ENCODE measurements at places on chromosomes 1 and 21.

- DNase-seq = peak; percentile 91
Measured at GRCh38 chr1:16206547-16207317, 5.7 kb downstream of the ARHGEF19 start.

DNA sequence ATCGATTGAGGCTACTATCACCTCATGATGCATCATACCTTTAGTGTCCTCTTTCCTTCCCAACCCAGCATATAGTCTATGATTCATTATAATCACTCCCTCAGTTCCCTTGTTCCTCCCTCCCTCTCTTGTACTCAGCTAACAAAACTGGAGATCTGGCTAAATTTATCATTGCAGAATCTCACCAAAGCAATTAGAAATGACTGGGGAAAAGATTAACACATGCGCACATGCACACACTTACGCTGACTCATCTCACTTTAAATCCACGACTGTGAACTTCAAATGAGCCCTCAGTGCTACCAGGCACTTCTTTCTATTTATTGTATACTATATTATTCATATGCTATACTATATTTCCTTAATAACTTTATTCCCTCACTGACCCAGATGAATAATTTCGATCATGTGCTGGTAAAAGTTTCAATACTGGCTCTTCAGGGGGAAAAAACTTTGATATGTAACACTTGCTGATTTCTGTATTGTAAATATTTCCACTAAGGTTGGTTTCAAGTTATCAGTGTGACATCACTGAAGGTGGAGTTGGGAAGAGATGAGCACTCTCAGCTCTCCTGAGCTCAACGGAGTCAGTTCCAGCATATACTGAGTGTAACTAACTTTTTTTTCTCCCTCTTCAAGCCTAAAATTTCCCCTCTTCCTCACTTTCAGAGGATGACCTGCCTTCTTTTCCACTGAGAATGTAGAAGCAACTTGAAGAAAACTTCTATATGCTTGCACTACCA lies 613.7 kb upstream of the B3GALT2 start:
- no peak for DNase-seq

DNA sequence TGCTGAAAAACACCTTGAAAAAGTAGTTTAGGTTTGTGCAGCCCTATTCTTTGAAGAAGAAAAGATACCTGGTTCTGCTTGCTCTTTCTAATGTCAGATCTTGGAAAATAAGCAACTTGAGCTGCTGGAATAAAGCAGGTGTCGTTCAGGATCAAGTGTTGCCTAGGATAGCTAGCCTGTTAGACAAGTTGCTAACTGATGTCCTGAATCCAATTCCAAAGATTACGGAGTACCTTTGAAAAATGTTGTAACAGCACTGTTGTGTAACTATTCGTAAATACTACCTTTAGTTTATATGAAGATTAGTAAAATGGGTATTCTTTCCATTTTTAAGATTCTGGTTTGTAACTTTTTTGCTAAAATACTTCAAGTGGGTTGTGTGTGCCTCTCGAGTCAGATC lies 151.5 kb downstream of the CLEC20A start:
- DNase-seq = no peak

GRCh38 chr1:117826540-117827078 lies 102.8 kb downstream of the GDAP2 start:
- DNase-seq = no peak

GRCh38 chr1:170660871-170661645 lies 2.9 kb upstream of the PRRX1 start:
- DNase-seq = no peak

DNA sequence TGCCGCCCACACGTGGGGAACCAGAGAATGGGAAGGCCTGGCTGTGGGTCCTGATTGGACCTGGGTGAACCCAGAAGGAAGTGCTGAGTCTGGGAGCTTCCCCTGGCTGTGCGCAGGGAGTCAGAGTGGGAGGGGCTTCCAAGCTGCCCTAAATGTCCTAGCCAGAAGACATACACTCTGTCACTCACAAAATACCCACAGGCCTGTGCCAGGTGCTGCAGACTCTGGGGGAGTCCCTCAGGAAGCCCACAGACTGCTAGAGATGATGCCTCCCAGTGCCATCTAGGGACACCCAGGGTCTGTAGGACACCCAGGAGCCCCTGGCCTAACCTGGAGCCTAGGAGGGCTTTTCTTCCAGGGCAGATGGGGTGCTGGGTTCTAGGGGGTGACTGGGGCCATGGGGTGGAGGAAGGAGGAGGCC lies 33.7 kb upstream of the LRP8 start:
- no peak for DNase-seq

DNA sequence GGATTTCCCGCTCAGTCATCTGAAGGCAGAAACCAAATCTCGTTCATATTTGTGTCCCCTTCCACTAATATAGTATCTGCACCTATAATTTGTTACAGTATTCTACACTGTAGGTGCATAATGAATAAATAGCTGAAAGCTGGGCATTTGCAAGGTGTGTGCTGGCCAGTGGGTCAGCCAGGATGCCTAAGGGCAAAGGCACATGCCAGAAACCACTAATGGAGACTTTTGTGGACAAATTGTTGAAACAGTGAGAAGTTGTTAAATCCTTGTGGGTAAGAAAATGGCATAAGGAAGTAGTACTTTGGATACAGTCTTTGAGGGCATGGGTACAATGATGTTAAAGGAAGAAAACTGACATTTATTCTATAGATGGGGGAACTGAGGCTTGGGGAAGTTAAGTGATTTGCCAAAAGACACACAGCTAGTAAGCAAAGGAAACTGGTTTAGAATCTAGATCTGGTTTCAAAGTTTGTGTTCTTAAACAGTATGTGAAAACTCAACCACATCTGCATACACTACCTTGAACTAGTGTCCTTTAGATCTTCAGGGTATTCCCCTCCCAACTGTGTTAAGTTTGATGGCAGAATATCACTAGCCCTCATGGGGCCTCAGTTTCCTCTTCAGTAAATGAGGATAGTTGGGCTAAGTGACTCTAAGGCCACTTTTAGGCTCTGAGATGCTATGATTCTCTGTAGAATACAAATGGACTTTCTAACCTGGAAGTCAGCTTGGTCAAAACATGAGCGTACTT lies 26.5 kb upstream of the LRRC8C start:
- DNase-seq = no peak

GRCh38 chr1:34019741-34020552 lies 145.1 kb downstream of the CSMD2 start:
- no peak for DNase-seq

DNA sequence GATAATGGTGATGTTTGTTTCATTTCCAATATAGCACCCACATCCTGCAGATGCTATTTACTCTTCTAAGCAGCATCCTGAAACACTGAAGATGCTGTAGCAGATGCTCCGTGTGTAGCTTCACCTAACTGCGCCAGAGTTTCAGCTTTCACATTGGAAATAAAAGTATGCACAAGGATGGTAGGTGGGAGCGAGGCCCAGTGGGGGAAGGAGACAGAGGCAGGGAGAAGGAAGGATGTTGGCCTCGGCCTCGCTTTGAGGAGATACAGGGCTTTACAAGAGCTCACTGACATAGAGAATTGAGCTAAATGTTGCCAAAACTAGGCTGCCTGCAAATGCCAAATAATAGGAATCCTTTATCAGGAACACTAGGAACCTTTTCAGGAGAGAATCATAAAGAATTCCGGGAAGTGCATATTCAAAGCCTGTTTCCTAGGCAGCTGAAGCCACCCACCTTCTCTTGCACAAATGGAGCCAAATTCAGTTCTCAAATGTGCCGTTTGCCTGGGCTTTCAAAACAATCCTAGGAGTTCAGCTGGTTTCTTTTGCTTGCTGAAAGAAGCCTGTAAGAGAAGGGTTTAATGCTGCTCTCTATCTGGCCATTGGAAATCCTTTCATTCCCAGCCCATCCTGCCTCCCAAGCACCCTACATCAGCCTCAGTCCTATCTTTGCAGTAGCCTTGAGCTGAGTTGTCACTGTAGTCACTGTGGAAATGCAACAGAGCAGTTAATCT lies 135.4 kb upstream of the ATP1B1 start:
- DNase-seq = no peak

GRCh38 chr1:154992721-154993571 lies 440 bp upstream of the LENEP start:
- no peak for DNase-seq

GRCh38 chr1:18486195-18486594 lies 5.5 kb downstream of the KLHDC7A start:
- DNase-seq = no peak

- DNase-seq = no peak
Measured at GRCh38 chr1:166090244-166090643, 76.6 kb downstream of the FAM78B start.

GRCh38 chr1:54601730-54602129 lies 21.6 kb downstream of the FAM151A start:
- DNase-seq = no peak

DNA sequence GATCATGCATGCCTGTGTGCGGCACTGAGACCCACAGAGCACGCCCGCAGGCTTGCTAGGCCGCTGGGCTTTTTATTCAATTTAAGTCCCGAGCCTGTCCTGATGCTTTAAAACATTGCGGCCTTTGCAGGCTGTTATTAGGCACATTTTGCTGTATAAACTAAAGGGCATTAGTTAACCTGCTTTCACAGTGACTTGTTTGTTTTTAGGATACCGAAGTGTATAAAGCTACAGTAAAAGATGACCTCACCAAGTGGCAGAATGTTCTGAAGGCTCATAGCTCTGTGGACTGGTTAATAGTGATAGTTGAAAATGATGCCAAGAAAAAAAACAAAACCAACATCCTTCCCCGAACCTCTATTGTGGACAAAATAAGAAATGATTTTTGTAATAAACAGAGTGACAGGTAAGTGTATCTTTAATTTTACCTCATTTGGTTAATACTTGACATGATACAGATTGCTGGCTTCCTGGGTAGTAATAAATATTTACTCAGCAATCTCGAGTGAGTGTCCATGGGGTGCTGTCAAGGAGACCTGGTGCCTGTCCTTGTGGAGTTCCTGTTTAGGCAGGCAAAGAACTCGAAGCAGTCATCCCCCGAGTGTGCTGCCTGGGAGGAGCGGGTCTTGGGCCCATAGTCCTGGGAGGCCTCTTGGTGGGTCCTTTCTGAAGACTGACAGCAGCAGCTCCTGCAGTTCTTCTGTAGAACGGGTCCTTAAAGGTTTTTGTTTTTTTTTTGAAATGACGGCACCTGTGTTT lies 40.1 kb downstream of the TRAPPC10 start:
- no peak for DNase-seq

DNA sequence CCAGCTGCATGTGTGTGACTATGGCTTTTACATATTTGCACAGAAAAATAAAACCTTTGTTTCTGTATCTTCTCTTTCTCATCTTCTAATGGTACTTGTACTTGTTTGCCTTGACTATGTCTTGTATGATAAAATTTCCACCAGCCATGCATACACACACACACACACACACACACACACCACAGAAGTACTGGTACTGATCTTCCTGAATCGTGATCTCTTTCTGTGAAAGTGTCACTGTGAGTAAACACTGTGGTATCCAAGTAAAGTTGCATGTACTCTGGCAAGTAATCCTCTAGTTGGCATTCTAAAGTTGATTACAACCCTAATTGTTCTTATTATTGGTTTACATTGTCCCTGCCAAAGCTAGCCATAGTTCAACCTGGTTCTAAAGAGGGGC lies 176.7 kb downstream of the CRB1 start:
- no peak for DNase-seq

- no peak for DNase-seq
Measured at GRCh38 chr1:113185463-113186104, 112.6 kb downstream of the LRIG2 start.

DNA sequence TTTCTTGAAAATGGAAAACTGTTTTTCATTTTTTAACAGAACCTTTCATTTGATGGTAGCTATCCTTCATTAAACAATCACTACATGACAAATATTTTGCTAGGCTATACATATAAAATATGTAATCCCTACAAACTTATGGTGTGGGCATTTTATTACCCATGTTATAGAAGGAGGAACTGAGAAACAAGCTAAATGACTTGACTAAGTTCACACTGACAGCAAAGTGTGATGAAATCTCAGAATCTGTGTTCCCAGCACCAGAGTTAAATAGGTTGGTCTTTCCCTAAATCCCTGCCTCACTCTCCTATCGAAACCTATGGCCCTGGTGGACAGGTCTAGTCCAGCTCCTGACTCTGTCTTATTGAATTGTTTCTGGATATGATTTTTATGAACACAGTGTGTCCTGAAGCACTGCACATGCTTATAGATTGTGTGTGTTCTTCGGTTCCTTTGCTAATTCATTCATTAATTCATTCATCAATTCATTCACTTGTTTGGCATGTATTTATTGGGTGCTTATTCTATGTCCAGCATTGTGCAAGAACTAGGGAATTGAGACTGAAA lies 301.0 kb downstream of the GRIK1 start:
- no peak for DNase-seq

DNA sequence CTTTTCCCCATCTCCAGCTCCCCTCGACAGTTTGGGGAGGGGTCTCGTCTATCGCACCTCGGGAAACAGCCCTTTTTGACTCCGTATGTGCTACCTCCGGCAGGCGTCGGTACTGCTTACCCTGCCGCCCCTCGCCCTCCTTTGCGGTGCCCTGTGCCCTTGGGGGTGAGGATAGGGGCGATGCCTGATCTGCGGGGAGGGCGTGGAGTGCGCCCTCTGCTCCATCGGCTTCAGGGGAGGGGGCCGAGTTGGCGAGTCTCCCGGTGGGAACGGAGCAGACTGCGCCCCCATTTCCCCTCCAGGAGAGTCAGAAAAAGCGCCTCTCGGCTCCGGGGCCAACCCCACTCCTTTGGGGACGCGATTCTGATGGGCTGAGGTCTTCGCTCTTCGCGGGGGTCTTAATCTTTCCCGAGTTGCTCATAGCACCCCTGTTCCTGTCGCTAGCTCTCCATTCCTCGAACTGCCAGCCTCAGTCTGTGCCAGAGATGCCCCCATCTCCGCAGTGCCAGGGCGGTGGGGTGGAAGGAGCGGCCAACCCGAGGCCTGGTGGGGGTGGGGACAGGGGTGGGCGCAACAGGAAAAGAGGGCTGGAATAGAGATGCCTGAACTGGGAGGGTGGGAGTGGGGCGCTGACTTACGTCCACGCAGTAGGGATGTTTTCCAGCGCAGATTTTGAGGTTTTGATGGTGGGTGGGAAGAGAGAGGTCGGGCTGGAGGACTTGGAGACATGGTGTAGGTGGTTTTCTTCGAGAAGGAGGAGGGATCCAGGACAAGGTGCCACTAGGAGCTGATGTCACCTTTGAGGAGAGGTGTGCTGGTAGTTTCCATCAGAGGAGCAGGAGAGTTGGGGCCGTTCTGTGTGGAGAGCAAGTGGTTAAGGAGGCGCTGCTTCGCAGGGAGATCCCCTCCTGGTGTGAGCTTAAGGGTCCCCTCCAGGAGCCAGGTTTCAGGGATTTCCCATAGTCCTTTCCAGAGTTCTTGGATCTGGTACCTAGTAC lies 674 bp downstream of the PPFIA4 start:
- no peak for DNase-seq

Measured in activated effector memory CD4-positive, alpha-beta T cell treated with Interleukin-2 at 50 U/mL for 16 hours (primary cell).